ENCODE measurements at places on chromosomes 6 and 20.

- DNase-seq, result no peak
Measured at GRCh38 chr6:158003910-158004700, 22.4 kb downstream of the SYNJ2 start.

DNA sequence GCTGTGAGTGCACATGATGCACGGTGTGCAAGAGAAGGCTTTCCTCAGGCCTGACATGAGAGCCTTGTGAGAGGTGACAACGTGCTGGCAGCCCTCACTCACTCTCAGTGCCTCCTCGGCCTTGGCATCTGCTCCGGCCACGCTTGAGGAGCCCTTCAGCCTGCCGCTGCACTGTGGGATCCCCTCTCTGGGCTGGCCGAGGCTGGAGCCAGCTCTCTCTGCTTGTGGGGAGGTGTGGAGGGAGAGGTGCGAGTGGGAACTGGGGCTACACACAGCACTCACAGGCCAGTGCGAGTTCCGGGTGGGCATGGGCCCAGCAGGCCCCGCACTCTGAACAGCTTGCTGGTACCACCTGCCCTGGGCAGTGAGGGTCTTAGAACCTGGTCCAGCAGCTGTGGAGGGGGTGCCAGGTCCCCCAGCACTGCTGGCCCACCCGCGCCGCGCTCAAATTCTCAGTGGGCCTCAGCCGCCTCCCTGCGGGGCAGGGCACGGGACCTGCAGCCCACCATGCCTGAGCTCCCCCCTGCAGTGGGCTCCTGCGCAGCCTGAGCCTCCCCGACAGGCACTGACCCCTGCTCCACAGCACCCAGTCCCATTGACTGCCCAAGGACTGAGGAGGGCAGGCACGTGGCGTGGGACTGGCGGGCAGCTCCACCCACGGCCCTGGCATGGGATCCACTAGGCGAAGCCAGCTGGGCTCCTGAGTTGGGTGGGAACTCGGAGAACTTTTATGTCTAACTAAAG, 74.9 kb upstream of the BMP5 start:
- no peak for DNase-seq

- no peak for DNase-seq
Measured at GRCh38 chr20:62879275-62880146, 17.9 kb upstream of the TCFL5 start.

GRCh38 chr6:137475103-137475502, 19.1 kb downstream of the OLIG3 start:
- DNase-seq, result no peak

DNA sequence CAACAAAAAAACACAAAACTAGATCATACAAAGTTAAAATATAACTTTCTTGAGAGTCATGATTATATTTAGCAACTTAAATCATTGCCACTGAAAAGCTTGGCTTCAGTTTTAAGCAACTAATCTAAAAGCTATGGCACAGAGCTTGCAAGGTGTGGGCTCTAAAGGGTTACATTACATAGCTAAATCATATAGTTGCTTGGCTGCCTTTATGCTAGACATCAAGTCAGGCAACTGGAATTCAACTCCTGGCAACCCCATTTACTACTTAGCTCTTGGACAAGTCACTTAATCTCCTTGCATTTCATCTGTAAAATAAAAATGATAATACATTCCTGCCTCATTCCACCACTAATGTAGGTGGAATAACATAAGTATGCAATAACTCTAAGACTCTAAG, 40.9 kb upstream of the GCM1 start:
- no peak for DNase-seq

DNA sequence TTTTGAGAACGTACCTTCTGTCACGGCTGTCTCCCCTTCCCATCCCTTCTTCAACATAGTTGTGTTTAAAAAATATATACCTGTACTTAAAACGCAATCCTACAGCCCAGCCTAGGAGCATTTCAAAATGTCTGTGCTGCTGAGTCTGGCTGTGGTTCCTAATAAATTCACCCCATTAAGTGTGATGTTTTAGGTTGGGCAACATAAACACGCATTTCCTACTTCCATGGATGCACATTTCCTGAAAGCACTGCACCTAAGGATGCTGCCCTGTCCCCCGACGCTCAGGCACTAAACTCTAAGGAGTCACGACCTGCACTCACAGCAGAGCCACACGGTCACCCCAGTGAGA, 1.2 kb downstream of the REV3L start:
- DNase-seq, result peak; percentile 59

GRCh38 chr6:139497345-139497961, 123.0 kb upstream of the CITED2 start:
- DNase-seq, result no peak

GRCh38 chr6:121934451-121934850, 465.0 kb upstream of the HSF2 start:
- DNase-seq, result no peak

DNA sequence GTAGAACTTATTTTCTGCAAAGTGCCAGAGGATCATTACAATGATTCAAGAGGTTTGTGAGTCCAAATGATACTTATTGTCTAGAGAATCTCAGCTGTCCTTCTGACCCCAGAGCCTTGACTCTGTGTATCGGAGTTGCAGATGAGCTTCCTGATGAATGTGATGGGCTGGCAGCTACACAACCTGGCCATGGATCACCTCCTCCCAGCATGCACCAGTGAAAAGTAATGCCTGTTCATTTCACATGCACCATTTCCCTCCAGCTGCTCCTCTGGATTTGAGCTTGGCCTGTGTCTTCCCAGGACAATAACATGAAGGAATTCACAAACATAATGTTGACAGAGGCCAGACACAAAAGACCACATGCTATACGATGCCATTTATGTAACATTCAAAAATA, 30.0 kb downstream of the SNHG17 start:
- DNase-seq, result no peak

DNA sequence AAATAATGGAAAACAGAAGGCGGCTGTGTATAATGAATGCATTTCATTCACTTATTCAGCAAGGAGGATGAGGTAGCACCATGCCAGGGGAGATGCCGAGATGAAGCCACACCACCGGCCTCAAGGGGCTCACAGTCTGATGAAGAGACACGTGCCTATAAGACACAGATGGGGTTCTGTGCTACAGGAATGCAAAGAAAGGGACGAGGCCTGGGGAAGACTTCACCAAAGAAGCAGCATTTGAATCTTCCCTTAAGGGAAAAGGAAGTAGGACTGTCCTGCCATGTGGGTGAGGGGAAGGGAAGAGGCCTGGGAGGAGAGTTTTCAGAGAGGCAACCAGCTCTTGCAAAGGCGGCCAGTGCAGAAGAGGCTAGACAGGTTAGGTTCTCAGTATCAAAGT, 98.9 kb downstream of the PSMG4 start:
- DNase-seq, result no peak

DNA sequence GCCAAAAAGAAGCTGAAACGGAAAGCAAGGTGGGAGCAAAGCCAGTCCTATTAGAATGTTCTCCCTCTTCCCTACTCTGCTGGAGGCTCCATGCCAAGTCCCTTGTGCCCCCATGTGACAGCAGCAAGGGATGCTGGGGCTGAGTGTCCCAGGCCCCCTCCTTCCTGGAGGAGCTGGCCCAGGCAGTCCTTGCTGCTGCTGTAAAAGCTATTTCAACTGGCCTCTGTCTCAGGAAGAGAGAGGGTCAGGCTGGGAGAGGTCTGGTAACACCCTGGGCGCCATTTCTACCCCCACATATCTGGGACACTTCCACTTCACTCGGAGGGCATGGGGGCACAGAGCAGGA, 25.0 kb downstream of the TTBK1 start:
- DNase-seq, result no peak

GRCh38 chr20:33796907-33797544, 14.1 kb upstream of the CHMP4B start:
- DNase-seq, result no peak

GRCh38 chr6:139940741-139941729, 566.6 kb upstream of the CITED2 start:
- peak; percentile 90 for DNase-seq

DNA sequence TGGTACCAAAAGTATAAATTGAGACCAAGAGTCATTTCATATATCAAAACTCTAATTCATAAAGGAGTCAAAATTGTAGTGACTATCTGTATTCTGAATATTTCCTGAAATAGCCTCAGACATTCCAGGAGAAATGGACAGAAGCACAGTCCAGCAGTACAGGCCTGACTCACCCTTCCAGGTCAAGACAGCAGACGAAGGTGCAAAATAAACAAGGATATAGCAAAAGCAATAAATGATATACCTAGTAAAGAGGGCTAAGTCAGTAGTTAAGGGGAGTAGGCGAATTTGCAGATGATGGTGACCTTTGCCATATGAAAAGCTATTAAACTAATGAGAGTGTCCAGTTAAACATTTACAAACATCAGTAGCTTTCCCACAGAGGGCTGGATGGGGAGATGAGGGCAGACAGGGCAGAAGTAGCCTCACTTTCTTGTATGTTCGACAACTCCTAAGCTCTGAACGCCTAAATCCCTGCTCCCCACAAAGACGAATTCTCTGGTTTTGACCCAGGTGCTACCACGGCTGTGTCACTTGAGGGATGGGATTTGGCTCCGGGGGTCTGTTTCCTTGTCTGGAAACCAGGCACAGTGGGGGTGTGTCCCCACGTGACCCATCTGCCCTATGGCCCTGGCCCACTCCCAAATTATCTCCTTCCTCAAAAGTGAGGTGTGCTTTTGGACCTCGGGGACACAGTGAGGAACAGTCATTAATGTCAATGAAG, 3.6 kb upstream of the SLC52A3 start:
- no peak for DNase-seq

GRCh38 chr6:163281634-163282033, 132.9 kb upstream of the QKI start:
- no peak for DNase-seq

DNA sequence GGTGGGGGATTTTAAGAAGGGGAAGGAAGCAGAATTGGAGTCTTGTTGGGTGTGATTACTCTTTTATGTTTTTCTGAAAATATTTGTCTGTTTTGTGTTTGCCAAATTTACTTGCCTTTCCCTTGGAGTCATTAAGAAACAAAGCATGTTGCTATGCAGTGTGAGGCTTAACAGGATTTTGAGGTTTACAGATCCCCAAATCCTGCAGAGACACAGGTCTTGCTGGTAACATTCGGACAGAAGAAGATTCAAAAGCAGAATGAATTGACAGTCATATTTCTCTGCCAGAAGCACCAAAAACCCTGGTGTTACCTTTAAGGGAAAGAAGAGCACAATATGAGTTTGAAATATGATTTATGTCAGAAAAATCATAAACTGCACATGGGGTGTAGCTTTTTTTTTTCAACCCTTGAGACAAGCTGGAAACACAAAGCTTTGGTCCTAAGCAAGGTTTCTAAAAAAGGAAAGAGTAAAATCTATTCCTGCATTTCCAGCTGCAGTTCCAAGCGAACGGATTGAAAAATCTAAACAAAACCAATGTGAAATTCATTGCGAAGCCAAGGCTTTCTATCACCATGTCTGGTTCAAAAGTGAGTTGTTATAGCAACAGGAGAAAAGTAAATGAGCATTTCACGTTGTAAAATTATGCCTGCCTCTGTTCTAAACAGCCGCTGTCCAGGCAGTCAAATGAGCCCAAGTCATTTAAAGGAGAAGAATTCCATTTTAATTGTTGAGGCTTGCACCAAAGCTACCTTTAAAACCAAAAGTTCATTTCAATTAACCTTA, 358.9 kb upstream of the SASH1 start:
- DNase-seq, result peak; percentile 2

GRCh38 chr6:113184291-113184690, 672.9 kb upstream of the MARCKS start:
- DNase-seq, result peak; percentile 67

- no peak for DNase-seq
Measured at GRCh38 chr20:17955302-17955701, 13.3 kb downstream of the SNX5 start.

DNA sequence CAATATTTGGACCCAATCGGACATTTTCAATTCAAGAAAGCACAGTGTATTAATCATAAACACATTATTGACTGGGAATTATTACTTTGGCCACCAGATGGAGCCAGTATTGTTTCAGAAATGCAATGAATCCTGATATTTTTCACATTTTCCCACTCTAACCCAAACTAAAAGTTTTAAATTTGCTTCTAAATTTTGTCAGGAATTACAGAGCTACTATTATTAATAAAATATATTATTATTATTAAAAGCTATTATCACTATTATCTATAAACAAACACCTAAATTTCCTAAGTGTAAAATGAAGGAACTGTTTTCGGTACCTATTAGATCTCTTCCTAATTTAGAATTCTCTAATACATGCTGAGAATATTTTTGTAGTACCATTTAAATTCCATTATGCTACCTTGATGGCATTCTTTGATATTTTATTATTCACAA, 245.3 kb downstream of the OGFRL1 start:
- DNase-seq, result peak; percentile 31

- no peak for DNase-seq
Measured at GRCh38 chr6:111980971-111981840, 72.7 kb upstream of the CCN6 start.

DNA sequence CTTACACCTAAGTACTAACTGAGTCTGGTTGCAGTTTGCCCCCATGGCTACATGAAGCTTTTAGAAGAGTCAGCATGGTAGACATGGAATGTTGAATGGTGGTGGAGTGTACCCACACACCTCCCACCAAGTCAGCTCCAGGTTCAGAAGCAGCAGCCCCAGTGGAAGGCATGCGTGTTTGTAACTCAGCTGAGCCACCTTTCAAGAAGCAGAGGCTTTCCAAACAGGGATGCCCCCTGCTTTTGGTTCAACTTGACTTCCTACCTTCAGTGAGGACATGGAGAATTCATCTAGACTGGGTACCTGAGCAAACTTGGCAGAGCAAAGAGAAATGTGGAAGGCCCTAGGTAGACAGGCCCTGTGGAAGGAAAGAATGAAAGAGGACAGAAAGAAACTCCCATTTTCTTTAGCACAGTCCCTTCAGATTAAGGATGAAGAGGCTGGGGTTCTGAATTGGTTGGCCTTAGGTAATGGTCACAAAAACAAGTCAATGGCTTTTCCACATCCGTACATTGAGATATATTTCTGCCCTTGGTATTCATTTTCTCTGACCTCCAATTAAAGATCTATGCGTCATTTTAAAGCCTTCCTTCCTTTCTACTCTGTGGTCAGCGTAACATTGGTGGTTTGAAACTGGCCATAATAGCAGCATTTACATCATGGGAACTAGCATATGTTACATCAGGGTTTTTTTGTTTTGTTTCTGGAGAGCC, 53.2 kb downstream of the HFE start:
- no peak for DNase-seq

DNA sequence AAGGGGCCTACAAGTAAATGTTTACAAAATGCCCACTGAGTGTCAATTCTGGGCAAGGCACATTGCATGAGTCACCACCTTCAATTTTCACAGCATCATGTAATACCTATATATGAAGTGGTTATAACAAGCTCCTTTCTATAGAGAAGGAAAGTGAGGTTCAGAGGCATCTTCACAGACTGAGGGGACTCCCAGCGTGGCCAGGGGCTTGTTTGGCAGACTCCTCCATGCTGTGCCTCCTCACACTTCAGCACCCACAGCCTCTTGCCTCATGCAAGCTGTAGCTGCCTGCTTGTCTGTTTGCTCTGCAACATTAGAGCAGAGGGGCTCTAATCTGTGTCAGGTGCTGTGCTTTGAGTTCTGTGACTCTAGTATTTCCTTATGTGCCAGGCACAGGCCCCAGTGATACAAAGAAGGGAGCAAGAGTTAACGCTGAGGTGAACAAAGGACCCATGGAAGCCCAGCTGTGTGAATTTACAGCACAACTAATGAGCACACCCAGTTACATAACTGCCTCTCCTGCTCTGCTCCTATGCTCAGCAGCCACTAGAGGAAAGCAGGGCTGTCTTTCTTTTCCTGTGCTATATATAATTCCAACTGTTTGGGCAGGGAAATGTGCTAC, 72.3 kb downstream of the ZHX3 start:
- peak; percentile 35 for DNase-seq

GRCh38 chr6:56279331-56280080, 32.1 kb upstream of the COL21A1 start:
- DNase-seq, result no peak

Data from mesenchymal stem cell (in vitro differentiated cells and primary cell).